ENCODE measurements at places on chromosomes 1 and 21. TPM values are rescaled to one million over a fixed set of nuclear protein-coding genes. Genes with fewer than 3 reads are reported as not detected.

DNA sequence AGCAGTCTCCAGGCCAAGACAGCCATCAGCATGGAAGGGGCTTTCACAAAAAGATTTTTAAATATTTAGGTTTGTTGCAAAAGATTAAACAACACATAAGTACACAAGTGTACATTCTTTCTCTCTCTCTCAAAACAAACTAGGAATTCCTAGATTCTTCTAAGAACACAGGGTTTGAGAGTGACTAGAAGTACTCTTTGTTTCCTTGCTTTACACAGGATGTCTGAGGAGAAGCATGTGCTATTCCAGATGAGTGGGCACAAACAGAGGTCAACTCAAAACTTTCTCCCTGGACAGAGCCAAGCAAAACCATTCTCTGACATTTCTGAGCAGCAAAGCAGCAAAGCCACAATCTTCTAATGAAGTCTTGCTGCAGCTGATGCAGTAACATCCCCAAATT is 210.6 kb upstream of the HOOK1 start:
- DNase-seq = no peak
- peaks cover 2% of the 10 kb centered on the region for H3K4me1 ChIP-seq
- H3K27ac ChIP-seq = no peak overlapping the region
- no peaks in the 10 kb centered on the region for H3K27me3 ChIP-seq
- H3K4me3 ChIP-seq = no peak overlapping the region

DNA sequence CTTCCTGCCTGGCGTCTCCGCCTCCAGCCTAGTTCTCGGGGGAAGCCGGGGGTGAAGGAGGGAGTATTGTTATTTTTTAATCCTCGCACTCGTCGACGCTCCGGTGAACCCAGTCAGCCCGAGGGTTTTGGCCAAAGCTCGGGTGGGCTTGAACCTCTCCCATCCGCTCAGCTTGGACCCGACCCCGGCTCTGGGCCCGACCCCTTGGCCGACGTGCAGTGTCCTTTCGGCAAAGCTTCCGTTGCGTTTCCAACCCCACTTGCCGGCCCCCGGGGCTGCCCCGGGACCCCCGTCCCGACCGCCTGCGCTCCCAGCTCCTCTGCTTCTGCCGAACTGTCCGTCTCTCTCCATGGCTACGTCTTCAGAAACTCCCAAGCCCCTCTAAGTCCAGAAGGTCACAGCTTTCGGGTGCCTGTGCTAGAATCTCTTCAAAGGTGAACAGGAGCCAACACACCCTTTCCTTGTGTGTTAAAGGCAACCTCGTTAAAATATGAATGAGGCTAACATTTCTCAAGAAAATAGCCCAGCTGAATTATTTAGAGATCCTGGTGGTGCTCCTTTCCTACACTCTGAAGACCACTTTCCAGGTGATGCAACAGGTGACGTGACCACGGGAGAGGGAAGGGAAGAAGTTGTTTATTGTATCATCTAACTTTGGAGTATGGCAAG is 647 bp downstream of the DESI2 start:
- H3K36me3 ChIP-seq = no peaks in the 10 kb centered on the region
- H3K4me3 ChIP-seq = peak overlapping the region; percentile 77
- H3K4me1 ChIP-seq = peaks cover 5% of the 10 kb centered on the region
- peak overlapping the region; percentile 68 for H3K27ac ChIP-seq
- DNase-seq = no peak
- no peaks in the 10 kb centered on the region for H3K27me3 ChIP-seq

GRCh38 chr1:119163396-119163795 is 22.9 kb upstream of the WARS2 start:
- no peaks in the 10 kb centered on the region for H3K27me3 ChIP-seq
- DNase-seq = no peak
- no peaks in the 10 kb centered on the region for H3K4me1 ChIP-seq
- no peak overlapping the region for H3K27ac ChIP-seq

GRCh38 chr1:22709891-22710700 is 543 bp upstream of the EPHB2 start:
- H3K4me1 ChIP-seq = no peaks in the 10 kb centered on the region
- no peak overlapping the region for H3K27ac ChIP-seq
- H3K36me3 ChIP-seq = no peaks in the 10 kb centered on the region
- H3K4me3 ChIP-seq = peak overlapping the region; percentile 60
- no peaks in the 10 kb centered on the region for H3K27me3 ChIP-seq

DNA sequence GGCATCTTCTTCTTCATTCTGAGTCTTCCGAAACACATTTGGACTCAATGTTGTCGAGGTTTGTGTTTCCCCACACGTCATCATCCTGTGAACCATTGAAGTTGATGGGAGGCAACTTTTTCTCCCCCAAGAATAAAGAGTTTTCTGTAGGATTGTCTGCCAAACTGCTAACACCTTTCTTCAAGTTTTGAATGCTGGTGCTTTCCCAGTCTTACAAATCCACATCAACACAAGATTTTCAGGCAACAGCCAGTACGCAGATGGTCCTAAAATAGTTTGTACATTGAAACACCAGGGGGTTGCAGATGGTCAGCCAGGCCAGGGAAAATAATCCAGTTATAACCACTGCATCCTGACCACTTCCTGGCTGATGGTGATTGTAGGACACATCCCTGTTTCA is 187.9 kb downstream of the DISC1 start:
- H3K27ac ChIP-seq = no peak overlapping the region
- no peaks in the 10 kb centered on the region for H3K4me1 ChIP-seq
- no peak overlapping the region for H3K4me3 ChIP-seq
- DNase-seq = no peak
- H3K27me3 ChIP-seq = no peaks in the 10 kb centered on the region

DNA sequence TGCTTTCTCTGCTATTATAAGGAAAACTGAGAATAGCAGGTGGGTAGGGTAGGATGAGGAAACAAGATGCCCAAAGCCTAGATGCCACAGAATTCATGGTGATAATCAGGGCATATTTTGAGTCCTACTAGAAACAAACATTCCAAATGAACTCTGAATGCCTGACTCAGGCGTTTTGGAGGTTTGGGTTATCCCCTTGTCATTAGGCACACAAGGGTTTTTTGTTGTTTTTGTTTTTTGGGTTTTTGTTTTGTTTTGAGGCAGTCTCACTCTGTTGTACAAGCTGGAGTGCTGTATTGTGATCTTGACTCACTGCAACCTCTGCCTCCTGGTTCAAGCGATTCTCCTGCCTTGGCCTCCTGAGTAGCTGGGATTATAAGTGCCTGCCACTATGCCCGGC is 19.2 kb downstream of the SYNC start:
- H3K4me3 ChIP-seq = no peak overlapping the region
- H3K27me3 ChIP-seq = no peaks in the 10 kb centered on the region
- H3K36me3 ChIP-seq = no peaks in the 10 kb centered on the region
- no peak overlapping the region for H3K27ac ChIP-seq
- DNase-seq = no peak

DNA sequence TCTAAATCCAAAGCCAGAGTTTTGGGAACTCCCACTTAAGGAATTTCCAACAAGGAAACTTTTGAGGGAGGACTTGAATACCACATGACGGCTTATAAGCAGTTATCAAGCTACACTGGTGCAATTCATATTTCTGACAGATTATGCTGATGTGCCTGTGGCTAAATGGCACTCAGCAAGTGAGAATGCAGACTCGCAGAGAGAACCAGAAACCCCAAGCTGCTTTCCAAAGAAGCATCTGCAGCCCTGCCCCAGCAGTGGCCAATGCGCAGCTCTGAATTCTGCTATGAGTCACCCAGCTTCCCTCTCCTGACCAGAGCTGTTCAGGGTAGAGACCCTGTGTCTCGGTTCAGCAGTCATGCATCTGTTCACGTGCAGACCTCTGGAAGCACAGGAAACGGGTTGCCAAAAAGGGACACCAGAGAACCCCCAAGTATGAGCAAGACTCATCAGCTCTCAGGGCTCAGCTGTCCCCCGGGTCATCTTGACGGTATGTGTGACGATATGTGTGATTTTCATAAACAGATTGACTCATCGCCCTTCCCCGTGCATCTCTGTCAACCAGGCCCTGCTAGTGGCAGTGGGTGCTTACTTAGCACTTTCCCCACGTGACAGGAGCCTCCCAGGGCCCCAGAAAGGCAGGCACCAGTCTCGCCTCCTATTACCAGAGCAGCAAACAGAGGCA is 76.3 kb downstream of the ITPKB start:
- H3K4me1 ChIP-seq = no peaks in the 10 kb centered on the region
- peak; percentile 88 for DNase-seq
- H3K27ac ChIP-seq = peak overlapping the region; percentile 100

DNA sequence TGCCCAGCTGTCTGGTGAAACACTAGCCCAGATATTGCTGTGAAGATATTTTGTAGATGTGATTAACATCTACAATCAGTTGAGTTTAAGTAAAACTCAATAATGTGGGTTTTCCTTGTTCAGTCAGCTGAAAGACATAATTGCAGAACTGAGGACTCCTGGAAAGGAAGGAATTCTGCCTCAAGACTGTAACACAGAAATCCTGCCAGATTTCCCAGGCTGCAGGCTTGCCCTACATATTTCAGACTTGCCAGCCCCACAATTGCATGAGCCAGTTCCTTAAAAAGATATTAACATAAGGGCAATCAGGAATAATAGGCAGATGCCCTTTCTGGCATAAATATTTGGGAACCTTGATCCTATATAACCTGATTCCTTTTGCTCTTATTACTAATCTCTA is 14.2 kb upstream of the NIBAN1 start:
- no peak overlapping the region for H3K4me3 ChIP-seq
- no peak overlapping the region for H3K27ac ChIP-seq
- H3K36me3 ChIP-seq = no peaks in the 10 kb centered on the region
- no peaks in the 10 kb centered on the region for H3K27me3 ChIP-seq

DNA sequence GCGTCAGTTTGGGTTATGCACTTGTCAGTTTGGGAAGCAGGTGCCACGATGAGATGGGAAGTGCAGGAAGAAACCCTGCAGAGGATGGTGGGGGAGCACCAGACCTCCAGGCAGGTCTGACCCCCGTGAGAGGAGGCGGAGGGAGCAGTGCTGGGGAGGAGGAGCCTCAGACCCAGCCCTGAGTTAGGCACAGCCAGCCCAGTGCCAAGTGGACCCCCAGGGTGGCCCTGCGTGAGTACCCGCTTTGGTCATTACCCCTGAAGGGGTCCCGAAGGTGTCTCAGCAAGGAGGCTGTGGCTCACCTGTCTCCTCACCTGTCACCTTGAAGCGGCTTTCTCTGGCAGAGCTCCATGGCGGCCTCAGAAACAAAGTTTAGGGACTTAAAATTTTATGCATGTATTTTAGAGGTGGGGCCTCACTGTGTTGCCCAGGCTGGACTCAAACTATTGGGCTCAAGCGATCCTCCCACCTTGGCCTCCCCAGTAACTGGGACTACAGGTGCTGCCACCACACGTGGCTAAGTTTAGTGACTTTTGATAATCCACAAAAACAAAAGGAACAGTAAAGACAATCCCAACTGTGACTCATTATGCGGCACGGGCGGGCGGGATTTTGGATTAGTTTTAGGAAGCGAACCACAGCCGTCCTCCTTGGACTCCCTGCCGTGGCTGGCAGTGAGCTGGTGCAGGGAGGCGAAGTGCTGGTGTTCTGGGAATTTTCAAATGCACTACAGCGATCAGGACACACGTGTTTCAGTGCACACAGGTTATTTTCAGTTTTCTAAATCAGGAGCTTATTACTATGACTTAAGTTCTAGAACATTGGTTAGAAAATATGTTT is 4.7 kb downstream of the AGPAT3 start:
- DNase-seq = peak; percentile 38
- H3K27ac ChIP-seq = no peak overlapping the region
- no peaks in the 10 kb centered on the region for H3K36me3 ChIP-seq
- H3K27me3 ChIP-seq = no peaks in the 10 kb centered on the region

- H3K36me3 ChIP-seq = no peaks in the 10 kb centered on the region
- no peaks in the 10 kb centered on the region for H3K4me1 ChIP-seq
- no peak for DNase-seq
- no peak overlapping the region for H3K27ac ChIP-seq
- H3K4me3 ChIP-seq = no peak overlapping the region
- no peaks in the 10 kb centered on the region for H3K27me3 ChIP-seq
Measured at GRCh38 chr21:38186661-38187270, 70.0 kb upstream of the KCNJ15 start.

DNA sequence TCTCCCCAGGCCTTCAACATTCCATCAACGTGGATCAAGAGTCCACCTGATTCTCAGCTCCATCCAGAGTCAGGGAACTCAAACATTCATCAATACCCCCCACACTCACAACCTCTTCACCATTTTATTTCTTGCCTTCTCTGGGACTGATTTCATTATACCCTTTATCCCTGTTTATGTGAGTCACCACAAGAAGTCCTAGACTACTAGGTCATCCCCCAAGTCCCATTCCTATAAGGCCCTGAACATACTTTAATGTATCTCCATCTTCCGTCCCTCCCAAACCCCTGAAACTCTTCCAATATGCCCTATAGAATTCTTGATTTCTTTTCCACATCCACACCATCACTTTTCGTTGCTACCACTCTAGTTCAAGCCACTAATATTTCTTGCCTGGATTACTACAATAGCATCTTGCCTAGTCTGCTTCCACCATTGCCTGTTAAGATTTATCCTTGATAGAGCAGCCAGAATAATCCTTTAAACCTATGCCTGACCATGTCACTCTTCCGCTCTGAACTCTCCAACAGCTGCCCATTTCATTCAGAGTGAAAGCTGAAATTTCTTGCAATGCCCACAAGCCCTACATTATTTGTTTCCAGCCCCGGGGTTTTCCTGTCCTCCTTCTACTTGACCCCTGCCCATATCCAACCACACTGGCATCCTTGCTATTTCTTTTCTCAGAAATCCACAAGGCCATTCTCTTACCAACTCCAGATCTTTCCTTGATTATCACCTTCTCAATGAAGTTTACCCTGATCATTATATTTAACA is 9.4 kb upstream of the SAMD13 start:
- no peaks in the 10 kb centered on the region for H3K27me3 ChIP-seq
- no peak for DNase-seq
- H3K4me1 ChIP-seq = peaks cover 2% of the 10 kb centered on the region
- H3K27ac ChIP-seq = no peak overlapping the region
- no peak overlapping the region for H3K4me3 ChIP-seq
- H3K36me3 ChIP-seq = no peaks in the 10 kb centered on the region

DNA sequence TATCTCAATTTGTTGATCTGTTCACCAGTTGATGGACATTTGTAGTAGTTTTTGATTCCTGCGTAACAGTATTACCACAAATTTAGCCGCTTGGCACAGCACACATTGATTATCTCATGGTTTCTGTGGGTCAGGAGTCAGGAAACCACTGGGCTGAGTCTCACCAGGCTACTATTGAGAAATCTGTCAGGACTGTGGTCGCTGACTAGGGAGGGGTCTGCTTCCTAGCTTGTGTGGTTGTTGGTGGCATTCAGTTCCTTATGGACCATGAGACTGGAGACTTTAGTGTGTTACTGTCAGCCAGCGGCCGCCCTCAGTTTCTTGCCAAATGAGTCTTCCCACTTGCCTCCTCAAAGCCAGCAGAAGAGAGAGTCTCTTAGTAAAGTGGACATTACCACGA is 9.8 kb downstream of the PEX14 start:
- H3K27ac ChIP-seq = no peak overlapping the region
- H3K4me3 ChIP-seq = no peak overlapping the region
- DNase-seq = peak; percentile 54
- H3K36me3 ChIP-seq = no peaks in the 10 kb centered on the region
- H3K4me1 ChIP-seq = no peaks in the 10 kb centered on the region

GRCh38 chr21:44871576-44872269 is 1.8 kb downstream of the PTTG1IP start:
- H3K4me1 ChIP-seq = no peaks in the 10 kb centered on the region
- H3K4me3 ChIP-seq = peak overlapping the region; percentile 89
- peak; percentile 74 for DNase-seq
- H3K27me3 ChIP-seq = no peaks in the 10 kb centered on the region

The KRTAP10-9 gene
- not detected for total RNA-seq

The HES3 gene
- not detected for total RNA-seq

The CRNN gene
- not detected for total RNA-seq

The FCER1G gene
- 64.3 TPM for total RNA-seq

The SLC5A3 gene
- total RNA-seq = 82.3 TPM

The PEAR1 gene
- 17.4 TPM for total RNA-seq

The FAM43B gene
- total RNA-seq = 2.7 TPM

The PLA2G5 gene
- 4.0 TPM for total RNA-seq
